Progenitor cell of endocrine pancreas (in vitro differentiated cells): ENCODE measurements at places on chromosomes 12 and 14.

DNA sequence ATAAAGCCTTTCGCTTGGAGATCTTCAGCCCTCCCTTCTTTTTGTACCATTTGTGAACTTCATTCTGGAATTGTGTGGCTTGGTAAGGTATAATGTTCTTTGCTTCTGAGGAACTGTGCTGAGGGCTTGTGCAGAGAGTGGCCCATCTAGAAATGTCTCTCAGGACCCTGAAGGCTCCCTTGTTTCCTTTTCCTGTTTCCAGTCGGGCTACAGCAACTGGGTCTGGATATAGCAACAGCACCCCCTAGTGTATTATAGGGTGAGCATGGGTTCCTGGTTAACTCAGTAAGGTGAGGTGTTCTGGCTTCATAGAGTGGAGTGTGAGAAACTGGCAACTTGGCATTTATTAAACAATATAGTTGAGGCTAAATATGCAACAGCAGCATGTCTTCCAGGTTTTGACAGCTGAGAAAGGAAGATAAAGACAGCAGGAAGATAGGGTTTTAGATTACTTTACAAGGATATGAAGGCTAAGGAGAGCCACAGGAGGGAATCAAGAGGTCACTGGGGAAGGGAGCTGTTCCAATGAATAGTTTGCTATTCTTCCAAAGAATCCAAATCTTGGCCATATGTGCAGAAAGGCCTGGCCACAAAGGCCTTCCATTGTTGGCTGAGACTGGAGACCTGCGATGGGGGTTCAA lies 49.1 kb upstream of the RNU6-8 start:
- H3K4me3 ChIP-seq: no peak overlapping the region
- no peak overlapping the region for H3K27ac ChIP-seq
- H3K4me1 ChIP-seq: no peaks in the 10 kb centered on the region
- no peaks in the 10 kb centered on the region for H3K36me3 ChIP-seq
- no peaks in the 10 kb centered on the region for H3K27me3 ChIP-seq

- DNase-seq: peak; percentile 57
- peaks cover 1% of the 10 kb centered on the region for H3K36me3 ChIP-seq
- H3K27ac ChIP-seq: no peak overlapping the region
- peaks cover 4% of the 10 kb centered on the region for H3K4me1 ChIP-seq
These were observed 26.8 kb upstream of the PEX5 start for GRCh38 chr12:7162691-7163114.

DNA sequence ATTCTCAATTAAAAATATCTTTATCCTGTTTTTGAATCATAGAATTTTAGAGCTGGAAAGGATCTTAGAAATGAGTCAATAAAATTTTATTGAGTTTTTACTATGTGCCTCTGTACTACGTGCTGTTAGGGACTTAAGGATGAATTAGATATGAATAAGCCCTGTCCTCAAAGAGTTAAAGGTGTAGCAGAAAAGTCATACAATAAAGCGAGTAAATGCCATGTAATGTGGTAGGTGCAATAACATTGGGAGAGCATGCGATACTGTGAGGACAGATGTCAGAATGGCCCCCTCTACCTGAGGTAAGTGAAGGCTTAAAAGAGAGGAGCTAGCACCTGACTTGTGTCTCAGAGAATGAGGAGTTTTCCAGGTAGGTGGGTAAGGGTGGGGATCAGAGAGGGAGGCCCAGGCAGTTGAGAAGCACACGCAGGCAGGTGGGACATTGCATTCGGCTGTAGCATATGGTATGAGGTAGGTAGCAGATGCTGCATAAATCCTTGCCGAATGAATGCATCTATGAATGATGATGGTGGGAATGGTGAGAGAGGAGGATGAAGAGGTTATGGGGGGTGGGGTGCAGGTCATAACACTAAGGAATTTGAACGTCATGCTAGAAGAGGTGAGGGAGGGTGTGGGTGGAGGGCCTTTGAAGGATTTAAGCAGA lies 35.4 kb upstream of the ATP23 start:
- no peak overlapping the region for H3K27ac ChIP-seq
- H3K36me3 ChIP-seq: no peaks in the 10 kb centered on the region
- H3K27me3 ChIP-seq: peaks cover 32% of the 10 kb centered on the region
- DNase-seq: no peak
- peaks cover 11% of the 10 kb centered on the region for H3K4me1 ChIP-seq

- peaks cover 94% of the 10 kb centered on the region for H3K27me3 ChIP-seq
- no peaks in the 10 kb centered on the region for H3K36me3 ChIP-seq
- H3K4me3 ChIP-seq: peak overlapping the region; percentile 73
- H3K4me1 ChIP-seq: peaks cover 5% of the 10 kb centered on the region
- DNase-seq: no peak
These were observed 12.3 kb downstream of the KRT83 start for GRCh38 chr12:52308806-52309425.

DNA sequence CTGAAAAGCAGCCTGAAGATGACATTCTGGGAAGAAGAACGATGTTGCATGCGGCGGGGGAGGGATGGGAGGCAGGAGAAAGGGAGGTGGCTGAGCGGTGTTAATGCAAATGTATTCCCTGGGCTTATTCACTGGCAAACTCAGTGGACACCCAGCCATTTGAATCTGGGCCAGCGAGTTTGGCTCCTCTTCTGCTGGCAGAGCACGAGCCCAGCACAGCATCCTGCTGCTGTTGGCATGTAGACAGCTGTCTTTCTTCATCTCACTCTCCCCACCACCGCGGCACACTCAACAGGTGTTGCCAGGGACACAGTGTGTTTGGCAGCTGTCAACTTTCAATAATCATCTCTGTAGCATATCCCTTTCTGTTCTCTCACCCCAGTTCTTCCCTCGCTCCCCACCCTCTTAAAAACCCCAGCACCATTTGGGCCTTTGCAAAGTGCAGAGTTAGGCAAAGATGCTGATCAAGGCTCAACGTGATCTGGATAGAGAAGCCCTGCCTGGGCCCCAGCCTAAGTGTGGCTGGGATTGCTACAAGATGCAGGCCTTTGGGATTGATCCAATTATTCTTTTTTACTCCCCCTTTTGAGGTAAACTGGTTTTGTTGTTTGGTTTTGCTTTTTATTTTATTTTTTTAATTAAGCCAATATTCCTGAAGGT lies 131.9 kb downstream of the EXOC5 start:
- H3K4me3 ChIP-seq: no peak overlapping the region
- DNase-seq: no peak
- H3K27ac ChIP-seq: no peak overlapping the region
- H3K4me1 ChIP-seq: no peaks in the 10 kb centered on the region

- no peak overlapping the region for H3K27ac ChIP-seq
- no peak for DNase-seq
- peaks cover 11% of the 10 kb centered on the region for H3K4me1 ChIP-seq
These were observed 32.4 kb downstream of the FERMT2 start for GRCh38 chr14:52918486-52918885.
